ENCODE measurements at places on chromosomes 11 and 22.

DNA sequence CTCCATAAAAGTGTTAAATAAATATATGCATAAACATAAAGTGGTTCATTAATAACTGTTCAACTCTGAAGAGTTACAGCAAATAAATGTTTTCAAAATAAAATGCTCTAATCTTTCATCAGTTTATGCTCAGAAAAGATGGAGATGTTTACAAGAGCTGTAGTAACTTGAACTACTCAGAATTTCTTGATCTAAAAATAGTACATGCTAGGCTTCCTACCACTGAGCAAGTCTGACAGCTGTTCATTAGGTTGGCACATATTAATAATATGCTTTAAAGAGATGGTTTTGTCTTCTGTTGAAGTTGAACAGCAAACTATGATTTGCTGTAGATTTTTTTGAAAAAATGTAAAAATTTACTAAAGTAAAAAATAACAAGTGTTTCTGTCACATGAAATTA is 10.8 kb upstream of the SLN start:
- no peak for DNase-seq

DNA sequence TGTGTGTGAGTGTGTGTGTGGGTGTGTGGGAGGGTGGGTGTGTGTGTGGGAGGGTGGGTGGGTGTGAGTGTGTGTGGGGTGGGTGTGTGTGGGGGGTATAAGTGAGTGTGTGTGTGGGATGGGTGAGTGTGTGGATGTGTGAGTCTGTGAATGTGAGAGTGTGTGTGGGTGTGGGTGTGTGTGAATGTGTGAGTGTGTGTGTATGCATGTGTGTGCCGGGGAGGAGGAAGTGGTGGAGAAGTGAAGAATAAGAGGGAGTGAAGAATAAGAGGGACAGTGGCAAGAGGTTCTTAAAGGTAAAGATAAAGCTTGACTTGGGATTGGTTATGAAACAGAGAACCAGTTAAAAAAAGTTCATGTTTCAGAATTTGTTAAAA is 54.0 kb downstream of the PRR5L start:
- no peak for DNase-seq

DNA sequence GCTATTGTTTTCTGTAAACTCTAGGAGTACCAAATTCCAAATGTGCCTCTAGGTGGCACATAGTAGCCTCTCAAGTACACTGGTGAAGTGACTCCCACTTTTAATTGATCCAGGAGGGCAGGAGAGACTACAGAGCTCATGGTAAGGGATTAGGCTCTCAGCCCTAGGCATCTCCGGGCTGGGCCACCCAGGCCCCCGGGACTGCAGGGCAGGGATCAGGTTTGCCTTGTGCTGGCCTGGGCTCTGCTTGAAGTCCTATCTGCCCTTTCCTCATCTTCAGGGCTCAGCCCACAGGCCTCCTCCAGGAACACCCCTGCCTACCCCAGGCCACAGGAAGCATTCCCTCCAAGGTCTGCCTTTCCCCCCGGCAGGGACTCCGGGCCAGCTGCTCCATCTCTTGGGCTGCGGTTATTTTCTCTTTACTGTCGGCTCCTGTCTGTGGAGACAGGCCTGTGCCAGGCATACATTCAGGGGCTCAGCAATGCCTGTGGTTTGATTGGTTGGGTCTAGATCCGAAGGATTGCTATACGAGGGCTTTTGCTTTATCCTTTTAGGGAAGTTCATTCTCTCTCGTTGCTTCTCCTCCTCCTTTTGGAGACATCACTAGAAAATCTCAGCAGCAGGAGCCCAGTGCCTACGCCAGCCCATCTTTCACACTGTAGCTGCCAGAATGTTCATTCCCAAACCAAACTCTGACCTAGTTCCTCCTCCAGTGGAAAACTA is 32.8 kb downstream of the PARVA start:
- DNase-seq, result no peak

DNA sequence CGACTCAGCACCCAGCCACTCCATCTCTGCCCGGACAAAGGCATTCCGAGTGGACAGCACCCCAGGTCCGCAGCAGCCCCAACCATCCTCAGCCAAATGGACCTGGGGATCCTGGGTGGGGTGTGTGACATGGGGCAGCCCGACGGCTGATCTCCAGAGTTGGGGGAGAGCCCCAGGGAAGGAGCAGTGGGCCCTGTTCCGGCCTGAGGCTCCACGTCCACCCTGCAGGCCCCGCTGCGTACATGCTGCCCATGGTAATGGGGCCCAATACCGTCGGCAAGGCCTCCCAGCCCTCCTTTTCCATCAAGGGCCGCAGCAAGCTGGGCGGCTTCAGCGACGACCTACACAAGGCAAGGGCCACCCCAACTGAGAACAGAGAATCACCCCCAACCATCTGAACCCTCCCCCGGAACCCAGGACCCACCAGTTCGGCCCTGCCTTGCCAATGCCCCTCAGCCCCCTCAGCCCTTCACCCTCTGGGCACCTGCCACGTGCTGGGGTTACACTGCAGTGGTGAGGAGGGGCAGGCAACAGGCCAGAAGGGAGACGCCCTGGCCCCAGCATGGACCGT is 5.4 kb downstream of the SCGB1C1 start:
- DNase-seq, result no peak

DNA sequence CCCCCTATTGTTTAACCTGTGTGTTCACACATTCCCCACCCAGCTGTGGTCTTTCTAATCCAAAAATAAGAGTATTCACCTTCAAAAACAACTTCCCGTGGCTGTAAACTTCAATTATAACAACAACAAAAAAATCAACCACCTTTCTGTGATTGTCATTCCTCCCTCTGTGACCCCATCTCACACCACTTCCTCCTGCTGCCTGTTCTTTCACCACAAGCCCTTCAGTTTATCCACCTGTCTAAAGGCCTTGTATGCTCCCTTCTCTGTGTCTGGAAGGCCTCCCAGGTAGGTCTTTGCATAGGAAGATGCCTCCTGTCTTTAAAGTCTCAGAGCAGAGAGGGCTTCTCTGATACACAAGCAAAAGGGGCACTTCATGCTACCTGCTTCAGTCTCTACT is 707.7 kb downstream of the OPCML start:
- no peak for DNase-seq

DNA sequence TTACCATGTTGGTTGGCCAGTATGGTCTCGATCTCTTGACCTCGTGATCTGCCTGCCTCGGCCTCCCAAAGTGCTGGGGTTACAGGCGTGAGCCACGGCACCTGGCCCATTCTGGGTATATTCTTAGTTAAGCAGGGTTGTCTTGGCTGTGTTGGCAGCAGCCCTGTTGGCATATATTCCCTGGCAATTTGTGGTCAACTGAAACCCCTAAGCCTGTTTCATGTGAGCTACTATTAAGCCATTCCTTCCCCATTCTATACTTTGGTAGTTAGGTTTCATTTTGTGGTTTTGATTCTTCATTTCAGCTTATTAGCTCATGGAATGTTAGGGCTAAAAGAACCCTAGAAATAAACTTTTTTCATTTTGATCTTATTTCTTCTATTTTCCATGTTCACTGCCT is 22.2 kb upstream of the IL18BP start:
- no peak for DNase-seq

DNA sequence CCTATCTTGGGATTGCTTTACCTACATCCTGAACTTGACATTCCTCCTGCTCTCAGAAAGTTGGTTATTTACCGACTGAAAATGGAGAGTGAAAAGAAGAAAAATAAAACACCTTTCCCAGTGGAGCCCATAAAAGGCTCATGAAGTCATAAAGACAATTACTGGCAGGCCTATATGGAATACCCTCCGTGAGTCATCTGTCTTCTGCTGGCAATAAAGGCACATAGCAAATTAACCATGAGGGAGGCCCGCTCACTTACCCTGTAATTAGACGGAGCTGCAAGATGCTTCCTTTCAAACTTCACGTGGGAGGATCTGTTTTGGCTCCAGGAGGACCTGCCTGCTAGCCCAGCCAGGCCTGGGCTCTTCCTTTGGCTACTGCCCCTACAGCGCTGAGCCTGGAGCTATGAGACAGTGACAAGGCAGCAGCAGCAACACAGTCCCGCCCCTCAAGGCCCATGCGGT is 540.4 kb downstream of the BUD13 start:
- no peak for DNase-seq

DNA sequence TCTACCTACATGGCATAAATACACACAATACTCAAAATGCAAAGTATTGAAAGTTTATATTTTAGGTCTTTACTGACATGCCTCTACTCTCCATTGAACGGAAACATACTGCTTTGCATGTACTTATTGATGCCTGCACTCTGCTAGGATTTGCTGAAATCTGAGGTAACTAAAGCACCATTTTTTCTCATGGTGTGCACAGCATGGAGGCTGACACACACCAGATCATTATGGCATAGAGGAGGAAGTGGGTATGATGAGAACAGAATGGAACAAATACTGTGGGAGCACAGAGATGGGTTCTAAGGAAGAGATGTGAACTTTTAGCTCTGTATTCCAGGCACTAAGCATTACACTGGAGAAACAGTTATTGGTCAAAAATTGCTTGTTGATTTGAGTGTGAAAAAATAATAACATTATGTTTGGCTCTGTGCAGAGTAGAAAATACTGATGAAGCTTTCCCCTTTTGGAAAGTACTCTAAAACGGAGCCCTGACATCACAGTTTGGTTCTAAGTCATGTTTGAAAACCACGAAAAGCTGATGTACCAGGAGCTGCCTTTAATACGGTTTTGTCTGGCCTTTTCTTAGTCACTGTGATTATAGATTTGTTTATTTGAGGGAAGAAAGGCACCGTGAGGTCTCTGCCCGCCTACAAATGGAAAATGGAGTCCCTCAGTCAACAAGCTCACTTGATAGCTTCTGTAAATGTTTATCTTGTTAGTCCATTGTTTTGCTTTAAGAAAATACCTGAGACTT is 5.6 kb downstream of the OR52R1 start:
- DNase-seq, result no peak

DNA sequence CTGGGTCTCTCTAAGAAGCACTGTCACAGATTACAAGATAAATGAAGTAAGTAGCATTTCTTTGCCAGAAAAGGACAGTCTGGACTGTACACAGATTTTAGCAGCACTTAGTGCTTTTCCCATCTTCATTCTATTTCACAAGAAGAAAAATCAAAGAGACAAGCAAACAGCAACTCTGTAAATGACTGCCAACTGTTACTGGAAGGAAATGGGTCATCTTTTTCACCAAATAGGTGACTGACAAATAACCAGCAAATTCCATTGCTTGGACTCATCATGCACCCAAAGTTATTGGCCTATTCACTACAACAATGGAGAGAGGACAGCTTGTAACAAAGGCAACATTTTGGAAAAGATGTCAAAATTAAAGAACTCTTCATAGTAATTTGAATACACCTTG is 28.9 kb upstream of the CARD18 start:
- no peak for DNase-seq

DNA sequence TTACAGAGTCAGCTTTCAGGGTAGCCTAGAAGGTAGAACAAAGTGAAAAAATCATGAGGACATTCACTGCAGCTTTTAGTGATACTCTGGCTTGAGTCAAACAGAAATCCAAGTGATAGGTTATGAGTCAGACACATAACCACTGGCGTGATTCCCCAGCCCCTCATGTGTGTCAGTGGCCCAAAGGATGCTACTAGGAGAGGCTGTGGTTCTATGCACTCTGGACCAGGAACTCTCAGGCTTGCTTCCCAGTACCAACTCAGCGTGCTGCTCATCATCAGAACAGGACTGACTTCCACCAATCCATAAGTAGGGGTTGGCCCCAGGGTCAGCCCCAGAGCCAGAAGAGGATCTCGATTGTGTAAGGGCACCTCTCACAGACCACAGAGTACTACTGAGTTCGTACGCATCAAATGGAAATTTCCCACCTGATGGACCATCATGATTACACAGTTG is 116.8 kb downstream of the MED15 start:
- no peak for DNase-seq

DNA sequence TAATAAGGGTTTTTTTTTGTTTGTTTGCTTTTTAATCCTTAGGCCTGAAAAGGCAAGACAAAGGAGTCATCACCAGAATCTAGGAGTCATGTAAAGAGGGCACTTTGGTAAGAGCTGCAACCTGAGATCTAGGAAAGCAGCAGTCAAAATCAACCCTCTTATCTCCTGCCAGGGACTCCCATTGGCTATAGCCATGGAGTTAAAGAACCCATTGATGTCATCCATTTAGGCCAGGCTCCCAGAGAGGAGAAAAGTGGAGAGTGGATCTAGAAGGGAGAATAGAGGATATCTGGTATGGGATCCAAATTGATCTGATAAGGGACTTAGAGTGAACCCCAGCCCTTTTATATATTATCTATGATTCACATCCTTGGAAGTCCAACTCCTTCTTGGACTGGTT is 35.9 kb downstream of the ZNF215 start:
- DNase-seq, result no peak

- no peak for DNase-seq
Observed at GRCh38 chr11:1734641-1735081, 15.7 kb downstream of the IFITM10 start.

GRCh38 chr22:23831781-23832180 is 7.0 kb downstream of the DERL3 start:
- DNase-seq, result no peak

DNA sequence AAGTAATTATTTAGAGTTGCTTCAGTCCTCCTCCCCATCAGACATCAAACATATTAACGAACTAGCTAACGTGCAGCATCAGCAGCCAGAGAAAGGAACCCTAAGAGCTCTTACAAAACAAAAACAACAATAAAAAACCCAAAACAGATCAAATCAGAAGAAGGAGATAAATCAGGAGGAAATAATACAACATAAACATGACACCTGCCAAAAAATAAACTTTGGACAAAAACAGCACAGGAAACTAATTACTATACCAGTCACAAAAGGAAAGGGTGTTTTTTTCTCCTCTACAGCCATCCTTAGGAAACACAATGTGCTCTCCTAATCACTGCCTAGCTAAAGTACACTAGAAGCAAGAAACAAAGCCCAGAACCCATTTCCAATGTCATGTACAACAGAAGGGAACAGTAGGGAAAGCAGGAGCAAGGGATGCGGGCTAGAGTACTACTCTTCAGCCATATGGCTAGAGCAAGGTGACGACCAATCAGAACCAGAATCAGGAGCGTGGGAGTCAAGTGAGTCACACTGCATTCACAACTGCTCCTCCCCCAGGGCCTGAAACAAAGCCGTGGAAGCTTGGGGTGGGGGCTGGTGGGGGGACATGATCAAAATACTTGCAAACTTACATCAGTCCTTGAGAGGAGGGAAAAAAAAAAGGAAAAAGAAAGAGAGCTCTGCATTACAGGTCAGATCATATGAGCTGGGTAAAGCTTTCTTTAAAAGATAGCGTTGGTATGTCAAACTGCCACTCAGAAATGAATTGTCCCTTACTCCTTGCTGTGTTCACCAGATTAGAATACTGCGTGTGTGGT is 60.4 kb downstream of the LARGE2 start:
- DNase-seq, result no peak

DNA sequence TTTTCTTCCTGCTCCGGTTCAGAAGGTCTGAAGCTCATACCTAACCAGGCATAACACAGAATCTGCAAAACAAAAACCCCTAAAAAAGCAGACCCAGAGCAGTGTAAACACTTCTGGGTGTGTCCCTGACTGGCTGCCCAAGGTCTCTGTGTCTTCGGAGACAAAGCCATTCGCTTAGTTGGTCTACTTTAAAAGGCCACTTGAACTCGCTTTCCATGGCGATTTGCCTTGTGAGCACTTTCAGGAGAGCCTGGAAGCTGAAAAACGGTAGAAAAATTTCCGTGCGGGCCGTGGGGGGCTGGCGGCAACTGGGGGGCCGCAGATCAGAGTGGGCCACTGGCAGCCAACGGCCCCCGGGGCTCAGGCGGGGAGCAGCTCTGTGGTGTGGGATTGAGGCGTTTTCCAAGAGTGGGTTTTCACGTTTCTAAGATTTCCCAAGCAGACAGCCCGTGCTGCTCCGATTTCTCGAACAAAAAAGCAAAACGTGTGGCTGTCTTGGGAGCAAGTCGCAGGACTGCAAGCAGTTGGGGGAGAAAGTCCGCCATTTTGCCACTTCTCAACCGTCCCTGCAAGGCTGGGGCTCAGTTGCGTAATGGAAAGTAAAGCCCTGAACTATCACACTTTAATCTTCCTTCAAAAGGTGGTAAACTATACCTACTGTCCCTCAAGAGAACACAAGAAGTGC is 661 bp upstream of the MALAT1 start:
- DNase-seq, result peak; percentile 47

All from stimulated activated CD4-positive, alpha-beta T cell treated with anti-CD3 and anti-CD28 coated beads, TNF-alpha, amount 100 ng/mL, for 1 hour (primary cell).